ENCODE measurements at places on chromosomes 1 and 21. TPM values are rescaled to one million over a fixed set of nuclear protein-coding genes. Genes with fewer than 3 reads are reported as not detected.

The CAMK1G gene
- total RNA-seq = not detected

The APP gene
- total RNA-seq = 331 TPM

The TMEM52 gene
- total RNA-seq = 5.8 TPM

The PGLYRP3 gene
- total RNA-seq = not detected

The FLG2 gene
- not detected for total RNA-seq

The TIE1 gene
- total RNA-seq = not detected

The SPRR3 gene
- total RNA-seq = 1.0 TPM

DNA sequence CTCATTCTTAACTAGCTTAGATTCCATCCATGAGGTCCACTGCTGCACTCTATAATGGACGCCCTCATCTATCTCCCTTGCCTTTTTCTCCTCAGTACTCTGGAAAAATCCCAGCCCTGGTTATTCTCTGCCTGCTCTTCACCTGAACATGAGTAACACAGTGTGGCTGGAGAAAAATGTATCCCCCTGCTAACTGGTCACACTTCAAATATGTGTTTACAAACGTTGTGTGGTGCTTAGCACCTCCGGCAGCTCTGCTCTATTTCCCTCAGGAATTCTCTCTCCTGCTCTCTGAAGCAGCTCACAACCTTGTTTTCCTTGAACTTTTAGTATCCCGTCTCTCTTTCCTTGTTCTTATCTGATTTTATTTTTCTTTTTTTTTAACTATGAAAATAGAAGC lies 4.1 kb downstream of the SCCPDH start:
- no peak for DNase-seq

- DNase-seq = no peak
Observed at GRCh38 chr1:211925016-211925415, 94.5 kb upstream of the LPGAT1 start.

DNA sequence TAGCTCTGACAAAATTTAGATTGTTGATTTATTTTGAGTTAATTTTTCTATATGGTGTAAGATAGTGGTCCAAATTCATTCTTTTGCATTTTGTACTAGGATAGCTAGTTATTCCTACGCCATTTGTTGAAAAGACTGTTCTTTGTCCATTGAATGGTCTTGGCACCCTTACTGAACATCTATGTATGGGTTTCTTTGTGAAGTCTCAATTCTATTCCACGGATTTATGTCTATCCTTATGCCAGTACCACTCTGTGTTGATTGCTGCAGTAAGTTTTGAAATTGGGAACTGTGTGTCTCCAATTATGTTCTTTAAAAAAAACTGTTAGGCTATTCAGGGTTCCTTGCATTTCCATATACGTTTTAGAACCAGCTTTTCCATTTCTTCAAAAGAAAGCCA lies 145.7 kb downstream of the ZNF644 start:
- no peak for DNase-seq

DNA sequence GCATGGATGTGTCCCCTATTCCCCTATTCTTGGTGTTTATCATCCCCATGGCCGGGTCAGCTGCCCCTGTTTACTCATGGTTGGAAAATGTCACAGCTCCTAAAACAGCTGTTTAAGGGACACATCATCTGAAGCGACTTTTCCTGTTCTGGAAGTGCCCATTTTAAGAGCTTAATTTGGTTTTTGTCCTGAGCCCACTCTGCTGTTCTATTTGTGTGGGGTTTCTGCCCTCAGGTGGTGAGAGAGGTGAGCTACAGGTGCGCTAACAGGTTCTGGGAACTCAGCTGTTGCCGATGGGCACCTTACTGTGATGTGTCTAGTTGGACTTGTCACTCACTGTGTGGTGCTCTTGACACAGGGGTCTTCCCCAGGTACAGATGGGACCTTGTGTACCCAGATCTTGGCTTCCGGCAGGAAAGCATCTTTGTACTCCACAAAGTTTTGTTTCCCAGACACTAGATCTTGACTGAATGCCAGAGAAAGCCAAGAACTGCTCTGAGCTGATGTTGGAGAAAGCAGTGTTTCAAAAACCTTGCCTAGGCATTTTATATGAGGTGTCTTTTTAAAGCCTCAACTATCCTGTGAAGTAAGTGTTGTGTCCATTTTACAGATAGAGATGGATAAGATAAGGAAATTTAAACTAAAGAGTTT lies 59.0 kb upstream of the CD1D start:
- peak; percentile 67 for DNase-seq

DNA sequence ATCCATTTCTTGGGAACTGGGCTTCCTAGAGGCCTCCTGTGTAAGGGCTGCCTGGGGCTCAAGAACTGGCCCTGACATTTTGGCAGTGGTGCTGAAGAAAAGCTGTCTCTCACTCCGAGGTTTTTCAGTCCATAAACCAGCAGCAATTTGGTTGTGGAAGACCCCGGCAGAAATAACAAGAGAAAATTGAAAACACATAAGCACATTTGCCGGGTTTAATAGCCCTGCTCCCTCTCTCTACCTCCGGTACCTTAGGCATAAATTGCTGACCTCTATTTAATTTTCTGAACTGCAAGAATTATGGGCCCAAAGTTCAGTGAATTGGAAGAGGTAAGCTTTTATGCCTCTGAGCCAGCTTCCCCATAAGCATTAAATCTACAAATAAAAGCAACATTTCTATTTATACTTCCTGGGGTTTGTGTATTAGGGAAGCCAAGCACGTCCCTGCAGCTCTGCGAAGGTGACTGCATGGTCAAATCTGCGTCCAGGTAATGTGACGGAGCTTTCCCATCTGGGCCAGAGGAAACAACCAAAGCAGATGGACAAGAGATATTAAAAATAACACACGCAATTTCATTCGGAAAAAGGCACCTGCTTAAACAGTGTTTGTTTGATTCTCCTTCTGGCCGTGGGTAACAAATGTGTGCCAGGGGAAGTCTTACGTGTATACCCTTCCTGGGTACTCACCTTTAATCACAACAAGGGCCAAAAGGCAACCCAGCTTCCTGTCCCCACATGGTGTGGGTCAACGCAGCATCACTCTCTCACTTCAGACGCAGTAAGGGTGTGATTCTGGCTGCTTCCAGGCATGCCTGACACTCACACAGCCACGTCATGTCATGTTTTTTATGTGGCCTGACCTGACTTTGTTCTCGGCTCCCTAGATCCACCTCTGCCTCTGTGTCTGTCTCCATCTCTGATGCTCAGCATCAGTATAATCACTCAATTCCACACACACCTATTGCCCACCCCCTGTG lies 69.2 kb downstream of the PAPPA2 start:
- DNase-seq = no peak

DNA sequence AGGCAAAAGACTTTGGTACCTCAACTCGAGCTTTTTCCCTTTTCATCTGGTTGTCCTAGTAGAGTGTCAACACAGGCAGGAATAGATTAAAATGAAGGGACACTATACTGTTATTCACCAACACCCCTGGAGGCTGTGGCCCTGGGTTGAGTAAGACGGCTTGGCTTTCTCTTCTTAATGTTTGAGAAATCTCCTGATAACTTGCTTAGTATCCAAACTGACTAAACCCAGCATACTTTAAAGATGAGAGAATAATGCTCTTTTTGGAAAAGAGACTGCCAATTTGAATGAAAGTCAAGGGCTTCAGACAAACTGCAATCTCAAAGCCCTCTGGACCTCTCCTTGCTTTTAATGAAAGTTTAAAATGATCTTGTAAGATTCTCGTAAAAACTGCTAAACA lies 2.6 kb upstream of the SLC30A1 start:
- no peak for DNase-seq
